Activated CD8-positive, alpha-beta memory T cell treated with anti-CD3 and anti-CD28 coated beads for 48 hours (primary cell): ENCODE measurements at places on chromosomes 2 and 18.

GRCh38 chr2:174062934-174063333 is 97.8 kb upstream of the SP3 start:
- DNase-seq: no peak

DNA sequence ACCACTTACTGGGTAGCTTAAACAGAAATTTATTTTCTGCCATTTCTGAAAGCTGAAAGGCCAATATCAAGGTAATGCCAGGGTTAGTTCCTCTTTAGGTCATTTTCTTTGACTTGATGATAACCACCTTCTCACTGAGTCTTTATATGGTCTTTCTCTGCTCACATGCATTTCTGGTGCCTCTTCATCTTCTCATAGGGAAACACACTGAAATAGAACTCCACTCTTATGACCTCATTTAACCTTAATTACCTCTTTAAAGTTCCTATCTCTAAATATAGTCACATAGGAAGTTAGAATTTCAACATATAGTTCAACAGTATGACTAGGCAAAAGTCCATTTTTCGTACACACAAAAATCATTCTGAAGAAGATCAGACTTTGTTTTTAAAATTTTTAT is 616.8 kb upstream of the VRK2 start:
- no peak for DNase-seq

DNA sequence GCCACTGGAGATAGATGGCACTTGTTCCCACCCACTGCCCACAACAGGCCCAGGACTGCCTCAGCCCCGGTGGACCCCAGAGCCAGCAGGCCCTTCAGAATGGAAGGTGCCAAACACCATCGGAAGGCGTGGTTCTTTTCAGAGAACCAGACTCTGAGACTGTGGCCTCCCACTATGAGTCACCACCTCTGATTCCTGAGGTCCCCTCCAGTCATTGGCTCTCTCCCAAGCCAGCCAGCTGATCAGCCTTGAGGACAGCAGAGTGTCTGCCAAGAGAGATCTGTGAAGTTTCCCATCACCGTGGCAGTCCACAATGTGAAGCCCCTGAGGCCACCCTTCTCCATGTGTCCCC is 10.4 kb upstream of the MAP3K2 start:
- no peak for DNase-seq

- no peak for DNase-seq
Observed at GRCh38 chr18:8776013-8776943, 70.9 kb downstream of the MTCL1 start.

GRCh38 chr2:102094917-102095316 is 47.6 kb upstream of the IL1R1 start:
- DNase-seq: no peak

- DNase-seq: no peak
Observed at GRCh38 chr2:201490291-201490690, 38.8 kb downstream of the STRADB start.

DNA sequence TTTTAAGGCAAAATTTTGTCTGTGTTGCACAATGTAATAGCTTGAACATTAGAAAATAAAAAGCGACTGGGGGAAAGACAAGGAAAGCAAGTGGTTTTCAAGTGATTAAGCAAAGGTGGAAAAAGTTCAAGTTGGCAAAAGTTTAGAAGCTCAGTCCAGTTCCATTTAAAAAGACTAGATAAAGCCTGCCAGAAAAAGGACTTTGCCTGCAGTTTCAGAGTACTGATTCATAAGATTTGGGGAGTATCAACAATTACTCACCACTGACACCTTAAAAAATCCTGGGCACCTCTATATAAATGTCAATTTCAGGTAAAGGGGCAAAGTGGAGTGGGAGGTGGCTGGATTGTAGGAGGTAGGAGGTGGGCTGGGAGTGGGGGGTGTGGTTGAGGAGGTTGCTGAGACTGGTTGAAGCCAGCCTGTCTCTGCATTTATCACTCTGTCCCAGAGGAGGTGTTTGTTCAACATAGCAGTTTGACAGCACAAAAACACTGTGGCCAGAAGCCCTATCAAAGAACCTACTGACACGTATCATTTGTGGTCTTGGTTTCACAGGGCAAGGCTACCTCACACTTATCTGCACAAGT is 14.6 kb downstream of the ZEB2 start:
- DNase-seq: no peak

- DNase-seq: no peak
Observed at GRCh38 chr2:179005976-179006375, 44.0 kb downstream of the CCDC141 start.

- DNase-seq: no peak
Observed at GRCh38 chr2:55786280-55786679, 92.6 kb upstream of the PNPT1 start.

DNA sequence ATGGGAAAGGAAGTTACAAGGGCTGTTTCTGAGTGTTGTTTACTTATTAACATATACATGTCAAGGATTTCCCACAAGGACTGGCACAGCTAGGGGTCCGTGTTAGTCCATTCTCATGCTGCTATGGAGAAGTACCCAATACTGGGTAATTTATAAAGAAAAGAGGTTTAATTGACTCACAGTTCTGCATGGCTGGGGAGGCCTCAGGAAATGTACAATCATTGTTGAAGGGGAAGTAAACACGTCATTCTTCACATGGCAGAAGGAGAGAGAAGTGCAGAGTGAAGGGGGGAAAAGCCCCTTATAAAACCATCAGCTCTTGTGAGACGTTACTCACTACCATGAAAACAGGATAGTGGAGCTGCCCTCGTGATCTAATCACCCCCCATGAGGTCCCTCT is 128.9 kb upstream of the CELF4 start:
- DNase-seq: no peak

DNA sequence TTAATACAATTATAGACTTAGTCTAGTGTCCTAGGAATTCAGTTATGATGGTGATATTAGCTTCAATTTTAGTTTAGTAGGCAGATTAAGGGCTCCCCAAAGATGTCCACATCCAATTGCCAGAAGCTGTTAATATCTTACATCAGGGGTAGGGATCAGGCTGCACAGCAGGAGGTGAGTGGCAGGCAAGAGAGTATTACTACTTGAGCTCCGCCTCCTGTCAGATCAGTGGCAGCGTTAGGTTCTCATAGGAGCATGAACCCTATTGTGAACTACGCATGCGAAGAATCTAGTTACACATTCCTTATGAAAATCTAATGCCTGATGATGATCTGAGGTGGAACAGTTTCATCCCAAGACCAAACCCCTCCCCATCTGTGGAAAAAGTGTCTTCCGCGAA is 54.9 kb downstream of the NYAP2 start:
- no peak for DNase-seq

DNA sequence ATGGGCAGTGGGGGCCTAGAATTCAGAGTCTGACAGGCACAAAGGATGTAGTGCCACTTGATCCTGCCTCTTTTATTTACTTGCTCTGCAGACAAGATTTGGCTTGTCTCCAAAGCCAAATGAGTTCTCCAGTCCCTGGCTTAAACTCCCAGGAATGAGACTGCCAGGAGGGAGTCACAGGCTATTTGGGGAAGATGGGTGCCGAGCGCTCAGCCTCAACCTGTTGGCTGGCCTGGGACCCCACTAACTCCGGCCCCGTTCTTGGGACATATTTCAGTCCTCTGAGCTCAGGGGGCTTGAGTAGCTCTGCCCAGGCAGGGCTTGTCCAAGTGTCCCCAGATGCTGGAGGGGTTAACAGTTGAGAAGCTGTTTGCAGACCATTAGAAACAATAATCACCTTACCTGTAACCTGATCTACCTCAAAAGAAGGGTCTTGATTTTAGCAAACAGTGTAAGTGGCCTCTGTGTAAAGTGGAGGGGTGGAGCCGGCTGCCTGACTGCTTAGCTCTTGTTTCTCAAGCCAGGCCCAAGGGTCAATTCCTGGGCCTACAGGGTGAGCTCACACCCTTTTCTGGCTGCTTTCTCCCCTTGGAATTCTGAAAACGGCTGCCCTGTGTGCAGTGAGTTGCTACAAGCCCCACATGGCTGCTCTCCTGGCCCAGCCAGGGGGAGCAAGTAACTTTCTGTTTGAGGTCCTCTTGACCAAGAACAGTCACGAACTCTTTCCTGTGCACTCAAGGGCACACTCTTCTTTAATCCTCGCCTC is 27.1 kb upstream of the FZD5 start:
- no peak for DNase-seq

- DNase-seq: no peak
Observed at GRCh38 chr2:64284751-64285150, 140.5 kb upstream of the PELI1 start.

- DNase-seq: no peak
Observed at GRCh38 chr2:120602251-120602650, 133.4 kb upstream of the GLI2 start.

DNA sequence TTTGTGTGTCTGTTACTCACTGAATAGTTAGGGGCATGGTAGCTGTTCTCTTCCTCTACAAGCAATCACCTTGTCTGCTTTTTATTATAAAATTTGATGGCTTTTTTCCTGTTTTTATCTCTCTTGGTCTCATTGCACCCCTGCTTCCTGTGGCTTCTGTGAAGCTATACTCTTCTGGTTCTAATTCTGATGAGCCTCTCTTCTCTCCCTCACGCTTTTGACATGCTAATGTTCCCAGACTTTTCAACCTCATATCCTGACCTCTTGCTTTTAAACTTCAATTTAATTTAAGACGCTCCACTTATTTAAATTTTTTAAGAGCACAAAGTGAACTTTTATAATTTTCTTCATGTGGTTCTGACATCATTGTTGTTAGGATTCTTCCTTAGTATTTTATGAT is 361.4 kb downstream of the DLGAP1 start:
- DNase-seq: no peak

- DNase-seq: no peak
Observed at GRCh38 chr2:53347269-53347668, 420.3 kb upstream of the CHAC2 start.

GRCh38 chr18:30415903-30416302 is 626.6 kb downstream of the DSC3 start:
- no peak for DNase-seq

DNA sequence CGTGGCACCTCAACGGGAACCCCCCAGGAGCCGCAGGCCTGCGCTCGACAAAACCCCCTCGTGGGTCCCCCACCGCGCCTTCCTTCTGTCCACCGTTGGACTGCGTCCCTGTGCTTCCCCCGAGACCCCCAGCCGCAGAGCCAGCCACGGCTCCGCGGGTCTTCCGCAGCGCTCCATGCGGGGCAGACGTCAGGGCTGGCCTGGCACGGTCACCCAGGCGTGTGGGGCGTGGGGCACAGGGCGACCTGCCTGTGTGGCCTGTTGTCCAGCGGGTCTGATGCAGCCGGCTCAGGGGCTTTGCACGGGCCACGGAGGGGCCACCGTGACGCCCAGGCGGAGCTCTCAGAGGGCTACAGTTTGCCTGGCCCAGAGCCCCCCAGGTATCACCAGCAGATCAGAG is 11.0 kb downstream of the NFATC1 start:
- no peak for DNase-seq

GRCh38 chr2:181828122-181828705 is 63.3 kb upstream of the ITPRID2 start:
- no peak for DNase-seq

DNA sequence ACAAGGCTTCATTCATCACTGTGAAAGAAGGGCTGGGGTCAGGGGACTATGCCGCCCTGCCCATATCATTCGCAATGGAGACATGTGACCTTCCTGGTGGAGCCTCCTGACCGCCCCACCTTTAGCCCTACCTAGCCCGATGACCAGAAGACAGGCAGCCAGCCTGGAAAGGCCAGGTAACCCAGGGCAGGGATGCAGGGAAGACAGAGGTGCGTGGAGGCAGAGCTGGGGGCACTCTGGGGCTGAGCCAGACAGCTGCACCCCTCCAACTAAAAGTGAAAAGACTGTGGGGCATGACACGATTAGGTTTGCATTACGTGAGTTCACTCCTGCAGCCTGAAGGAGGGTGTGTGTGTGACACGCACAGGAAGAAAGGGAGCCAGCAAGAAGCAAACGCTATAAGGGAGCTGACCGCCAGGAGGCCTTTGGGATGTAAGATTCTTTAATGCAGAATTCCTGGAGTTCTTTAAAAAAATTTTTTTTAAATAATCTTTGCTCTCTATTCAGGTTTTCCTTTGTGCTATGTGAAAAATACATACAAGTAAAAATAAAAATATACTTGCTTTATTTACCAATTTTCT is 3.7 kb upstream of the HES6 start:
- DNase-seq: no peak

- DNase-seq: no peak
Observed at GRCh38 chr2:229409751-229410181, 138.7 kb upstream of the PID1 start.

DNA sequence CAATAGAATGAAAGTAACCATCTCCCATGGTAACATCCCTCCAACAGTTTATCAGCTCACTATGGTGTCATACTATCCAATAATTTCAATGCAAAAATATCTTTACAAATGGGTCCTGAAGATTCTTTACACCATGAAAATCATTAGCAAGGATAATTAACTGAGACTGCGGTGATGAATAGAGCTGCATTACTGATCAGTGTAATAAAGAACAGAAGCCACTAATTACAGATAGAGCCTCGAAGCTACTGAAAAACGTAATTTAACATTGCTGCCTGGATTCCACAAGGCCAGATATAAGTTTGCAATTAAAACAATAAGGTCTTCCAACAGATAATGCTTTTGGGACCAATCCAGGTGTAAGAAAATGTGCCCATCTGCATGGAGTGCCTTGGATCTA is 1245.8 kb upstream of the SLC39A10 start:
- DNase-seq: no peak

GRCh38 chr2:199459286-199460100 is 1.8 kb upstream of the SATB2 start:
- DNase-seq: no peak

DNA sequence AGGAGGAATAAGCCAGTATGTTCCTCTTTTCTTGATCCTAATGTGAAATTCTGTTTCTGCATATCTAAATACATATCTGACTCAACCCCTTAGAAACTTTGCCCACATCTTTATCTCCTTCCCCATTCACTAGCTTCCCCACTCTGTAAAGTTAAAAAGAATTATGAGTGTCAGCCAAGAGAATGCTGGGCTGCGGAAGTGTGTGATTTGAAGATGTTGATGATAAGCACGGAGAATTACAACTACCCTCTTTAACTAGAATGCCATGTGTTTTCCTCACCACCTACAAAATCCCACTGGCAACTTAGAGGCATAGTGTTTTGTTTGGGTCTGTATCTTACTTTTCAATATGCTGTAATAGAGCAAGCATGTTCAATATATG is 490.4 kb upstream of the FANCL start:
- DNase-seq: no peak

- no peak for DNase-seq
Observed at GRCh38 chr18:7488571-7488970, 78.5 kb upstream of the PTPRM start.

DNA sequence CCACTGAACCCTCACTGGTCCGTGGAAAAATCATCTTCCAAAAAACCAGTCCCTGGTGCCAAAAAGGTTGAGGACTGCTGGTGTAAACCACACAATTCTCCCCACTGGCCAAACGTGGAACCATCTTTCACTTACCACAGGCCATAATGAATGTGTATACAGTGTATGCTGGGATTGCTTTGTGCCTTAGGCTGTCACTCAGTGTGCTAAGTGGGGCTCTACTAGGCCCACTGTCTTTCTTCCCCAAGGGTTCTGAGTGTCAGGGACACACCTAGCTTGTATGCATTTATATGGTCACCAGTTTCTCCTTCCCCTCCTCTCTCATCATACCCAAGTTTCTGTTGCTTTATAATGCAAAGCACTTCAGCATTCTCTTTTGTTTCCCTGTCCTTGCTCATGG is 27.2 kb downstream of the SCYGR8 start:
- DNase-seq: no peak

GRCh38 chr18:74303936-74304335 is 11.7 kb upstream of the C18orf63 start:
- no peak for DNase-seq

- no peak for DNase-seq
Observed at GRCh38 chr2:142582317-142582716, 295.1 kb upstream of the KYNU start.

GRCh38 chr18:35516789-35517188 is 19.0 kb upstream of the INO80C start:
- no peak for DNase-seq
